ENCODE measurements at places on chromosomes 4 and X.

- no peak for DNase-seq
Observed at GRCh38 chr4:143617994-143618679, 82.3 kb downstream of the FREM3 start.

DNA sequence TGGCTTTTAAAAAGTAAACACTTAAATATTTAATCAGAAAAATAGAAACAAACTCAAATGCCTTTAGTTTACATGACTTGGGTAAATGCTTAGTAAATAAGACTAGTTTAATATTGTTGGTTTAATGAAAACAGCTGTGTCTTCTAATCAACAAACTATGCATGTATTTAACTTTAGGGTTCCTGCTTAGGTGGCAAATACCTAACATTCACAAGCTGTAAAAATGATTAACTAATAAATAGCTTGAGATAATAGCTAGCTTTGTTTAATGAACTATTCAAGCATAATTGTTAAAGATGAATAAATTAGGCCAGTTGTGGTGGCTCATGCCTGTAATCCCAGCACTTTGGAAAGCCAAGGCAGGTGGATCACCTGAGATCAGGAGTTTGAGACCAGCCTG, 30.0 kb upstream of the USP46 start:
- no peak for DNase-seq

DNA sequence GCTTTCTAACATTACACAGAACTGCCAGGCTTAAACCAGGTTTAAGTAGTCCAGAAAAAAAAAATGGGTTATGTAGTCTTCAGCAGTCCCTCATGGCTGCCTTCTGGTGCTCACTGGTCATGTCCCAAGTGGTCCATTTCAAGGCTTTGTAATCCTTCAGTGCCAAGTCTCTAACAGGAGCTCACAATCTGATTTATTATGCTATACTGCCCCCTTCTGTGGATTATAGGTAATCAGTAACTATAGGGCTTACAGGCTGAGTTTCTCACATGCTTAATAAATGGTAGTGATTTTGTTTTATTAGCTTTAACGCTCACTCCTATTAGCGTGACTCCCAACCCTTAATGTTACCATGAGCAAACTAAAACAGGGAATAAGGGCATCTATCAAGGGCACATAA, 92.5 kb upstream of the EDA2R start:
- DNase-seq: no peak

DNA sequence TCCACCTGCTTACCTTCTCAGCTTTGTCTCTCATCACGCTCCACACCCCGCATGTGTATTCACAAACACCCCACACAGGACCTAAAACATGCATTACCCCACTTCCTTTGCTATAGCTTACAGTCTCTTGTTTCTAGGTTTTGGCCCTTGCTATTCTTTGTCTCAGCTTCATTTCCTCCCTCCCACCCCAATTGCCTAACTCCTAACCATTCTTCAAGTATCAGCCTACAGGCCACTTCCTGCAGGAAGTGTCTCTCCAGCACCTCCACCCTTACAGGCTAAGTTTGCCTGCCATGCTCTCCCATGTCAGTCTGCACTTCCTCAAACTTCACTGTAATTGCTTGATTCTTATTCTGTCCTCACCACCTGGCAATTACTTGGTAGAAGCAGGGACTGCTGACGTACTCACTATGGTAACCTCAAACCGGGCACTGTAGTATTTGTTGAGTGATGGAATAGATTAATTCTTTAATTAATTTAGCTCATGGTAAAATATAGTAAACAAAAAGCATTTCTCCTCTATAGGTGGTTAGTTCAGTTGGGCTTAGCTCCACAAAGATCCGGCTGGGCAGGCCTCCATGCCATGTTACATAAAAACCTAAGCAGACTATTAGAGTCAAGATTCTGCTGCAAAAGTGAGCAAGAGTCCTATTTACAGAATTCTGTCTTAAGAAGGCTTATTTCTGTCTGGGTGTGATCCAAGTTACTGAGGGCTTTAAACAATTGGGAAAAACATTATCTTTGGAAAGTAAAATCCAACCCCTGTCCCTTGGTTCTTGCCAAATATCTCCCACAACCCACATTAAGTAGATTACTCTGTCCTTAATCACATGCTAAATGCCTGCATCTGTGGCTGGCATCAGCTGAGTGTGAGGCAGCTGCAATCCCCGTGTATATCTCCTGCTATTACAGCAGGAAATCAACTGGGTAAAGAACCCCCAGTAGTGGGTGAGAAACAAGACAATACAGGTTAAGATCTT, 124.7 kb upstream of the CPEB2 start:
- no peak for DNase-seq

DNA sequence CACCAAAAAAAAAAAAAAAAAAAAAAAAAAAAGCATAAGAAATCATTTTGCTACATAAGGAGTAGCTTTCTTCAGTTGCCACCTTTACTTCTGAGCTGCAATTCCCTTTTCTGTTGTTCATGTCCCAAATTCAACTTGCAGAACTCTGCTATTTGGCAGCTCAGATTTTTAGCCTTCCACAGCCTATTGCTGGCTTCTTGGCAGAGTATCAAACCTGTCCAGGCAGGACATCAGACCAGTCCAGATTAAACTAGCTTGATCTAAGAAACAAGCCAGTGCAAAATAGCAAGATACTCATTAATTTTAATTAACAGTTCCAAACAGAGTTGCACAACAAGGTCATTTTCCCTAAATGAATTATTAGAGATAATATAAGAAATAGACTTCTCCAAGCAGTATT, 123.6 kb upstream of the NR3C2 start:
- DNase-seq: no peak

GRCh38 chr4:74297539-74297938, 10.7 kb upstream of the EPGN start:
- no peak for DNase-seq

GRCh38 chr4:76879731-76880364, 18.1 kb downstream of the SOWAHB start:
- DNase-seq: no peak

DNA sequence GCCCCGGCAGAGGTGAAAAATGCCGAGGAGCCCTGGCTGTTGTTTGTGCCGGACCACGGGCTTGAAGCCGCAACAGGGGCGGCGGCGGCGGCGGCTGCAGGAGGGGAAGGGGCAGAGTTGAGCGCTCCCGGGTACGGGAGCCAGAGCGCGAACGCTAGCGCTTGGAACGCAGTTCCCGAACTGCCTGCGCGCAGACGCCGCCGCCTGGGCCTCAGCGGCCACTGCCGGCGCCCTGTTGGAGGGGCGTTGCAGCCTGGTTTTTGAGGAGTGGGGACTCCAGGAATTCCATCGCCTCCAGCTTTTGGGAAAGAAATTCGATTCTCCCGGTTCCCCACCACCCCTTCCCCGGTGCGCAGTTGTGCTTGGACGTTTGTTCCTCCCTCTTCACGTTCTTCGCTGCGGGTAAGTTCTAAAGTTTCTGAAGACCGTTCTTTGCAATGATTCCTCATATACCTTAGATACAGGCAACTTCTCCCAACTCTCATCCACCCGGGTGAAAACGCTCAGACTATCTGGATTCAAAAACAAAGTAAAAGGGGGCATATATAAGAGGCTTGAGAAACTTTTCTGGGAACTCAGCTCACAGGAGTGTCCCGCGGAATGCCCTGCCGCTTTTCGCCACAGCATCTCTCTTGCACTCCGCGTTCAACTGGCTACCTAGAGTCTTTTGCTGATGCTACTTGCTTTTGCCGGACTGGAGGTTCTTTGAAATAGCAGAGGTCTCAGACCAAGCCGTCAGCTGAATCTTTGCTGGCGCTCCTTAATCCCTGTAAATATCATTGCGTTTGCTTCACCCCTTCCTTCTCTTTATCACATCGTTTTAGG, 1.0 kb downstream of the FAT4 start:
- DNase-seq: peak; percentile 15

GRCh38 chr4:20341134-20341738, 89.5 kb downstream of the SLIT2 start:
- DNase-seq: no peak

DNA sequence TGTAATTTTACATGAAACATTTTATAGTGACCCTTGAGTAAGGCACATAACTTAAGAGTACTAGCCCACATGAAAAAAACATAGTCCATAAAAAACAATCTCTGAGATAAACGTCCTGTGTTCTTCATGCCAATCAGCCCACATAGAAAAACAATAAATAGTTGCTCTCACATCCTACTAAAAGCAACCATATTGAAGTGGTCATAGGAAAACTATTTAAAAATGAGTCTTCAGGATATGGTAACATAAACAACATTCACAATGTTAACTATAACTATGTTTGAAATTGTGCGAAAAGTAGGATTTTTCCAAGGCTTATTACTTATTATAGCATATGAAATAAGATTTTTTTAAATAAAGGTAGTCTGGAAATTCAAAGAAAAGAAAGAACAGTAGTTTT, 77.1 kb upstream of the EPHA5 start:
- DNase-seq: no peak

DNA sequence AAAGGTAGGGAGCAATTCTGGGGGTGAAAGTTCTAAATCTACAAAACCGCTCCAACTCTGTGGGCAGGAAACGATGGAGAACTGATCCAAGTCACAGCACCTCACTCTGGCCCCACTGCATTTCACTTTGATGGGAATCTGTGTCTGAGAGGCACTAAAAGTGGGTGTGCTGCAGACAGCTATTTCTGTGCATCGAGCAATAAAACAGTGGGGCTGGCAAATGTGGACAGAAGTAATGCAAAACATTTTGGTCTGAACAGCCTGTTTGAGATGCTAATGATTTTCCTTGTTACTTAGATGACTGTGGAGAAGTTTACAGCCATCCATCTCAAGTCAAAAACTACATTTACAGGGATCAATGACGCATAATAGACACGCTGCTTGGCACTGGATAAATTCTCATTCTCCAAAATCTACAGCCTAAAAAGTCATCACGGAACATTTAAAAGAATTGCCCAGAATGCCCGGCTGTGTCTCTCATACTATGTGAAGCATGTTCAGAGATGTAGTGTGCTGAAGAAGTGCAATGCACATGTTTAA, 1671.6 kb upstream of the TENM3 start:
- DNase-seq: no peak

DNA sequence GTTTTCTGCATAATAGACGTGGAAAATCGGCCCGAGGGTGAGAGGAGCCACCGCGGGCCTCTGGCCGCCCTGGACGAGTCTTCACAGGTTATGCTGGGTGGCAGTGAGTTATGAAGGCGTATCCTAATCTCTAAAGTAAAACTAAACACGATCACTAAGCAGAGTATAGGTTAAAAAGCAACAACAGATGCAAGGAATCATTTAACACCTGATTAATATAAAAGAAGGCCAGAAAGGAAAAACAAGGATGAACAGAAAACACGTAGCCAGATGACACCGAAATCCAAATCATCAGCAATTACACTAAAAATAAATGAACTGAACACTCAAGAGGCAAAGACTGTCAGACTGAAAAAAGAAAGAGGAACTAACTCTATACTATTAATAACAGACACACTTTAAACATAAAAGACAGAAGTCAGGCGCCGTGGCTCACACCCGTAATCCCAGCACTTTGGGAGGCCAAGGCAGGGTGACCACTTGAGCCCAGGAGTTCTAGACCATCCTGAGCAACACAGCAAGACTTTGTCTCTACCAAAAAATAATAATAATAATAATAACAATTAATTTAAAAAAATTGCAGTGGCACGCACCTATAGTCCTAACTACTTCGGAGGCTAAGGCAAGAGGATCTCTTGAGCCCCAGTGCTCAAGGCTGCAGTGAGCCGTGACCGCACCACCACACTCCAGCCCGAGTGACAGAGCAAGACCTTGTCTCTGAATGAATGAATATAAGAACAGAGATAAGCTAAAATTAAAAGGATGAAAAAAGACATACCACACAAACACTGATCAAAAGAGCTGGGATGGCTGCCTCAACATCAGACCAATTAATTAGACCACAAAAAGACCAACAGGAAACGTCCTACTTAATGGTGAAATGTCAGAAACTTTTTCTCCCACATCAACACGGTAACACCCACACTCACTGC, 30.0 kb downstream of the CTBP1 start:
- DNase-seq: no peak

- no peak for DNase-seq
Observed at GRCh38 chr4:39083164-39083563, 21.1 kb downstream of the KLHL5 start.

- DNase-seq: no peak
Observed at GRCh38 chrX:138777230-138777629, 65.7 kb upstream of the FGF13 start.

DNA sequence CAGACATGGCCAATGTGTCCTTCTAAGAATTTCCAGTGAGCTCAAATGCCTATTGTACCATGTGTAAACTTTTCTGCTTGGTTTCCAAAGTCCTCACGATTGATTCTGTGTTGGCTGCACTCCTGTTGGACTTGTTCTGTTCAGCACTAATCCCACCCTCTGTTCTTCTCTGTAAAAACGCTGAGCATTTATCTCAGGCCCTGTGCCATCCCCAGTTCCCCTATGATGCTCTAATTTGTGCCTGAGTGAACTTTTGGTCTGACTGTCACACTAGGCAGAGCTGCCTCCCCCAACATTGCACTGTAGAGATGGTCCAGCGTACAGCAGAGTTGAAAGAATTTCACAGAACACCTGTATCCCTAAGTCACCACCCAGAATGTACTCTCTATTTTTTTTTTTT, 76.1 kb upstream of the STS start:
- DNase-seq: no peak

DNA sequence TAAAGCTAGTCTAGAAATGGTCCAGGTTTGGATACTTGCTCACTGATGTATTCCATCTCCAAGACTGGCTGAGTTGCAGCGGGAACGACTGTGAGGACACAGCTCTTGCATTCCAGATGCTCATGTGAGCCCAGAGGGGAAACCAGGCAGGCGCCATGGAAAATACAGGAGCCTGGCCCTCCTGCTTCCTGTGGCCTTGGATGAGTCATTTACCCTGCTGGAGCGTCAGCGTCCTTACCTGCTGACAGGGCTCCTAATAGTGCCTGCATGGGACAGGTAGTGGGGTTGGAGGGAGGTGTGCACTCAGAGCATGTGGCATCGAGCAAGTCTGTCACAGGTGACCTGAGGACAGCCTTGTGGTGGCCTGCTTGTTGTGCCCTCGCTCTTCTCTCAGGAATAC, 69.4 kb downstream of the NSG1 start:
- no peak for DNase-seq

- DNase-seq: no peak
Observed at GRCh38 chr4:25171201-25171865, 11.1 kb upstream of the SEPSECS start.

- DNase-seq: peak; percentile 16
Observed at GRCh38 chr4:183828125-183828524, 77.0 kb upstream of the STOX2 start.

DNA sequence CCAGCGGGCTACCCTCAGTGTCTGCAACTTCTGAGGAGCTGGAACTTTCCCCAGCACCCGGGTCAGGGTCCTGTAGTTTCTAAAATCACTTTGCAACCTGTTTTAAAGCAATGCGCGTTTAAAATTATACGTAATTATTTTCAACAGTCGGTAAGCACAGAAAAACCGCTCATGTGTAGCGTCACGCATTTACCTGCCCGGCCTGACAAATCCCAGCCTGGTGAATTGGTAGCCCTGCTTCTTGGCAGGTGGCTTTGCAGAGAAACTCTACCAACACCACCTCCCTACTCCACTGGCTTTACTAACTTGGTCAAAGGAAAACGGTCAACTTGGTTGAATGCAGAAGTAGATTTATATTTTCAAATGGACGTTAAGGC, 640 bp downstream of the BANK1 start:
- no peak for DNase-seq

Data from activated CD4-positive, alpha-beta memory T cell treated with anti-CD3 and anti-CD28 coated beads for 36 hours (primary cell).